ENCODE measurements at places on chromosomes 5 and 9. TPM values are rescaled to one million over a fixed set of nuclear protein-coding genes. Genes with fewer than 3 reads are reported as not detected.

GRCh38 chr5:90483206-90483605, 8.5 kb downstream of the POLR3G start:
- DNase-seq: no peak

- DNase-seq: no peak
Observed at GRCh38 chr9:77743386-77743785, 95.3 kb upstream of the GNA14 start.

SNAPC4 gene
- total RNA-seq: 10.8 TPM

DNA sequence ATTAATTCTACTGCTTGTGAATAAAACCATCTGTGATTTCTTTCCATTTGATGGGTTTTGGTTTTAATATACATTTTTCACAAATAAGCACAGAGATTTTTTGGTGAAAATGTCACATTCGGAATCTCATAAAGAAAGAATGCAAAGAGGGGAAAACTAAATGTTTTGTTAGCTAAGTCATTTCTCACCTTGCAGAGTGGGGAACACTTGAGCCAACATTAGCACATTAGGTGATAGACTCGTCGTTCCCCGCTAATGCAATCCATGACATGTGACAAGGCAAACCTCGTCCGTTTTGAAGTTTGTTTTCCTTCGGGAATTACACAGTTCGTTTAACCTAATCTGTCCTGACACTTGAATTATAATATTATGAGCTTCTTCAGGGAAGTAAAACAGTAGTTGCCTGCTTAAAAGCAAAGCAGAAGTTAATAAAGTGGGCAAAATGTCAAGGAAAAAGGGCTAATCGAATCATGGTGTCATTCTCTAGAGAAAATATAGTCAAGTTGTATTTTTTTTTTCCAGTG, 95.8 kb upstream of the LMX1B start:
- DNase-seq: no peak
